Iris pigment epithelial cell (primary cell): ENCODE measurements at places on chromosomes 6 and 20.

DNA sequence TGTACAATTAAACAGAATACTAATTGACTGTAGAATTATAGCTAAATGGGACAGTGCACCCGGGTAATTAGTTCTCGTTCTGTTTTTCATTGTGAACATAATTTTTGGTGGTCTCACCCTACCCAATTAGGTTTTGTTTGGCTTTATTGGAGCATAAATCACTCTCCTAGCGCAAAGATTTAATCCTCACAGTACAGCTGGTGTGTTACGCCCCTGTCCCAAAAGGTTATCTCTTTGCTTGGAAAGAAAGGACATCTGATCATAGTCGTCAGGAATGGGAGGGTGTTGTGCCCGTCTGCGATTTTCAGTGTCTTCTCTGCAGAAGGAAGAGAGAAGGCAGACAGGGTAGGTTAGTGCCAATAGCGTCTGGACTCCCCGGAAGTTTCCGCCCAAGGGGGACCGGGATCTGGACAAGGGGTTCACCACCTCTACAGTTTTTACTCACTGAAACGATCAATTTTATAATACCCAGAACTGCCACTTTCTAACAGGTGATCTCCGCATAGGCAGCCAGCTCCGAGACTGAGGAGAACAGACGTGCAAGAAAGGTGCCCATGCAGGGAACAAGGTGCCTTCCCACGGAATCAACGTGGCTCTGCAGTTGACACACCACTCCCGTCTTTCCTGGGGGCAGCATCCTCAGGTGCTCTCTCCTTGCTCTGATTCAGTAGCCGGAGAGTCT, 617.4 kb upstream of the CDH4 start:
- DNase-seq, result no peak

DNA sequence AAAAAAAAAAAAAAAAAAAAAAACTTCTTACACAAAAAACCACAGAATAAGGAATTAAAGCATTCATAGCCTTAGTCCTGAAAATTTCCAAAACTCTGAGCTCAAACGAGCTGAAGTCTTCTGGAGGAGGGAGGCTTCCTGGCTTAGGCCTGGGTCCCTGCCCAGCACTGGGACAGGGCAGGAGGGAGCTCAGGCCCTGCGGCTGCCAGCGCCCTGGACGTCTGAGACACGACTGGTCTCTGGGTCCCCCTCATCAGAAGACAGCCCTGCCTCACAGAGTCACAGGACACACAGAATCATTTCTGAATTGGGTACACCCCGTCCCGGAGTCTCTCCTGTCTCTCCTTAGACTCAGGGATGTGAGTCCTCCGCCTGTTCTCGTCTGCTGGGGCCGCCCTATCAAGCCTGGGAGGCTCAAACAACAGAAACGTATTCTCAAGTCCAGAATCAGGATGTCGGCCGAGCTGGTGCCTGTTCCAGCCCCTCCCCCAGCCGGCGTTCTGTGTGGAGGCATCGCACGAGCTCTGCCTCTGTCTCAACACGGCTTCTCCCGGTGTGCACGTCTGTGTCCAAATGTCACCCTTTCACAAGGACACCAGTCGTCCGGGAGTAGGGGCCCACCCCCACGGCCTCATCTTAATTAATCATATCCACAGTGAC, 39.4 kb downstream of the ZBTB46 start:
- DNase-seq, result peak; percentile 12

DNA sequence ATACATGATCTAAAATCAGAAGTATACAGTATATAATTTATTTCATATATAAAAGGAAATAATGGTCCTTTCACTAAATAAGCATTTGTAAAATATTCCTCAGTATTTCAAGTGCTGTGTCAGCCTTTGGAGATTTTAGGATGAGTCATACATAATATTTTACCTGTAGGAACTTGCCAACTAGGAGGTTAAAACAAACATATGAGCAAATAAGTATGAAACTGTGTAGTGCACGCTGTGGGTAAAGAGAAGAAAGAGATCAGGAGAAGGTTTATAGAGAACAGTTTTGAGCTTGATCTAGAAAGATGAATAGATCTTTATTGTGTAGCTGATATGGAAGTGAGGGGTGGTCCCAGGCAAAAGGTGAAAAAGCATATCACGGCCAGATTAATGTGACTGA, 169.9 kb upstream of the RNF217 start:
- no peak for DNase-seq

- DNase-seq, result no peak
Measured at GRCh38 chr6:93581371-93581770, 162.0 kb upstream of the EPHA7 start.

DNA sequence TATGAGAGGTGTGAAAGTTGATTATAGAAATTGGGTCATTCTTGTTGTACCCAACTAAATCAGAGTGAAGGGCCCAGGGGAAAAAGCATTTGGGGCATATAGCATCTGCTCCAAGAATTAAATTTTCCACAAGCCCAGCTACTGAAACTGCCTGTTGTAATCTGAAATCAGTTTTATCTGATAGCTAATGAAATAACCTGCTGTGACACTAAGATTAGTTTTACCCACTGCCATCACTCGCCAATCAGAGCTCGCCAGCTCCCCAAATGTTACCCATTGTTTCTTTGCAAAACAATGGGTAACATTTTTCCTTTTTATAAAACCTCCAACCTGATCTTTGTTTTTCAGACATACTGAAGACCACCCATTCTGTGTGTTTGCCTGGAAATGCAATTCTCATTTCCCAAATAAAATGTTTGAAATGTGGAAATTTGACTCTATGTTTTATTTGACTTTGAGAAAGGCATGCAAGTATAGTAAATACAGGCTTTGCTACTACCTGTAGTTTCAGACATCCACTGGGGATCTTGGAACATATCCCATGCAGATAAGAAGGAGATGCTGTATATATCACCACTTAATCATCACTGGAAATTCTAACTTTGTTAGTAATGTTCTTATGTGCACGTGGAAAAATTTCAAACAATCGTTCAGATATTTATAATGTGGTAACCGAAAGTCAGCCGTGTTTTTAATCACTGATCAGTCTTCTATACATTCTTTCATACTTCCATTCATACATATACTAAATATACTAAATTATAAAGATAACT, 6.3 kb upstream of the AHI1 start:
- peak; percentile 41 for DNase-seq

- no peak for DNase-seq
Measured at GRCh38 chr6:29887819-29888776, 54.2 kb upstream of the HLA-A start.

DNA sequence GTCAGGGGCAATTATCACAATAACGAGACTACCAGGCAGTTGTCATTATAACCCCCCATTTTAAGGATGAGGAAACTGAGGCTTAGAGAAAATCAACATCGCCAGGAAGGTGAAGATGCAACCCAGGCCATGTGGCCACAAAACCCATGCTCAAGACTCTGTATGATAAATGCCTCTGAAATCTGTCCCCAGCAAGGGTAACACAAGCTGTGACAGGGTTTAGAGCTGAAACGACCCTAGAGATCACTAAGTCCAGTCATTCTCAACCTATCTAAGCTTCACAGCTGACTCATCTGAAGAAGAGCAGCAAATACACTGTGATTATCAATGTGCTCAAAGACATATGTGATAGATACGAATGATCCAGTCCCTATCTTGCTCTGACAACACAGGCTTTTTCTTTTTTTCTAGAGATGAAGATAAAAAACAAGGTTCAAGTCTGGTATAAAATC, 47.0 kb downstream of the ARHGAP18 start:
- no peak for DNase-seq
